Stimulated activated CD4-positive, alpha-beta T cell treated with anti-CD3 and anti-CD28 coated beads, Interleukin-4, amount 100 ng/mL, for 48 hours (primary cell): ENCODE measurements at places on chromosomes 6 and 20.

DNA sequence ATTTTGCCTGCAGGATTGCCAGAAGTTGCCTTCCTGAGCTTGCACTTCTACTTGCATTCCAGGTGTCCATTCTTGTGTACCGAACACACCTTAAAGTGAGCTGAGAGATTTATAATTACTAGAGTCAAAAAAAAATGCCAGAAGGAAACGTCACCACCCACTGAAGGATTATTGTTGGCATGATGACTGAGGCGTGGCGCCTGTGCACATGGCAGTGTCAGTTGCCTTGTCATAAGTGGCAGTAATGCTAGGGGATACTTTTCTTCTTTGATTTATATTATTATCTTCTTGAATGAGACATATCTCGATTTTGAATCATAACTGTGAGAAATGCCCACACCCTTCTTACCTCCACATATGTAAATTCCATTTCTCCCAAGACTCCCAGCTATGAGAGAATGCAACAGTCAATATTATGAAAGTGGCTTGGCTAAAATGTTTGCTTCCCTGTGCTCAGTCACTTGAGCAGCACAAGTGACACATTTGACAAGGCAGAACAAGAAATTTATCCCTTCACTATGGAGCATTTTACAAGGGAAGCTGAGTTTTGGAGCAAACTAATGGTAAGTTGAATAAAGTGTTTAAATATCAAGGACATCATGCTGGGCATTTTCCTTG, 149.5 kb upstream of the SASH1 start:
- DNase-seq: no peak

- no peak for DNase-seq
These were observed 105.1 kb upstream of the GPR6 start for GRCh38 chr6:109872968-109873545.

- no peak for DNase-seq
These were observed 81.2 kb downstream of the PREP start for GRCh38 chr6:105321728-105322127.

GRCh38 chr6:162438980-162439379, 288.6 kb downstream of the PRKN start:
- DNase-seq: no peak

- no peak for DNase-seq
These were observed 87.2 kb upstream of the EDN1 start for GRCh38 chr6:12203001-12203400.

GRCh38 chr20:58852543-58853271, at the start of gene GNAS:
Gene GNAS, plus strand, starts transcription at chr20:58852716.
- peak; percentile 58 for DNase-seq

DNA sequence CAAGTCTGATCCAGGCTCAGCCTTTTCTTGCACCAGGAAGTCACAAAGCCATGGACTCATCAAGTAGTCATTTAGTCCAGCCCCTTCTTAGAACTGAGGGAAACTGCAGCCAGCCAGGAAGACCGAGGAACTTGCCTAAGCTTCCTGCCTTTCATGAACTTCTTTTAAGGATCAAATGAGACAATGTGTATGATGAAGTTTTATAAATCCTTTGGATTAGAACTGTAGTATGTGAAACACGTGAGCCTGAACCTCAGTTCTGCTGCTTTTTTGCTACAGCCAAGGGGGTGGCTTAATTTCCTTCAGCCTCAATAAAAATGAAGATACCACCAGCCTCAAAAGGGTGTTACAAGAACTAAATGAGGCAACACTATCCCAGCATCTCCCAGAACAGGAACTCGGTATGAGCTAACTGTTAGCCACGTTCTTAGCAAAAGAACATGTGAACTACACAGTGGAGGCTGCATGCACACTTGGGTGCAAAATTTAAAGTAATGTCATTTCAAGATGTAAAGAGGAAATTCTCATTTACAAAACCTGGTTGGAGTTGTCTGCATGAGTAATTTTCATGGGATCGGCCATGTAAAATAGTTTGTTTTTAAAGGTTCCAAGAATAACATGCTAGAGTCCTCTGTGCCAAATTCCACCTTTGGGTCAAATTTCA, 76.0 kb upstream of the TBC1D7 start:
- no peak for DNase-seq

GRCh38 chr6:77454386-77454785, 8.9 kb downstream of the HTR1B start:
- DNase-seq: no peak

DNA sequence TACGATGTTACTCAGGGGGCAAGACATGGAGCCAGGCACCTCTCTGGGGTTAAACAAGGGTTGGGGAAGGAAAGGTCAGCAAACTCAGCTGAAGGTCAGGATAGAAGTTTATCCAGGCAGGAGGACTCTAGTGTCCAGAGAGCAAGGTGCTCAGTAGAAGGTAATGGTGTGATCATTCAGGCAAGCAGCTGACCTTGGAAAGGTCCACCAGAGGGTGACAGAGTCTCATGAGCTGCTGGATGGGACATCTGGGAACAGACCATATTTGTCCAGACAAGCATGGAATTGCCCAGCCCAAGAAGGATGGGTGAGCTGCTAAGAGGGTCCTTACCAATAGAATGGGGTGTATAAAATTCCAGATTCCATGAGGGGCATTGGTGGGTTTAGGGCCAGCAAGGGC, 89.5 kb downstream of the MAP3K7 start:
- DNase-seq: no peak
